ENCODE measurements at places on chromosomes 3 and 15. TPM values are rescaled to one million over a fixed set of nuclear protein-coding genes. Genes with fewer than 3 reads are reported as not detected.
A peak's percentile ranks its signal among the peaks of the same experiment; 100 is the strongest.

DNA sequence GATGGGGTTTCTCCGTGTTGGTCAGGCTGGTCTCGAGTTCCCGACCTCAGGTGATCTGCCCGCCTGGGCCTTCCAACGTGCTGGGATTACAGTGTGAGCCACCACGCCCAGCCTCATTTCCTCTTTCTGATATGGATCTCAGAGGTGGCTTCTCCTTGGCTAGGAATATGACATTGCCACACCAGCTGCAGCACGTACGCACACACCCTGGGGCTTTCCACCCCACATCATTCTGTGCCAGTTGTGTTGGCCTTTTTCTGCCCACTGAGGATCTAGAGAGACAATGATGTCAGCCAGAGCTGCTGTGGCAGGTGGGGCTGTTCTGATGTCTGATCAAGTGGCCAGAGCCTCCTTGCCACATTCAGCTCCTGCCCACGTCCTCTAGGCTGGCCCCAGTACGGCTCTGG is 29.0 kb downstream of the TMEM45A start:
- no peak for DNase-seq

GRCh38 chr3:145902166-145902565 is 258.8 kb downstream of the PLOD2 start:
- DNase-seq: no peak

- DNase-seq: peak; percentile 50
Measured at GRCh38 chr3:98602078-98602678, 8.8 kb upstream of the CPOX start.

Gene IMPG2
- polyA plus RNA-seq: 0.61 TPM

- DNase-seq: no peak
Measured at GRCh38 chr3:170644711-170645110, 58.8 kb upstream of the SLC7A14 start.
